ENCODE measurements at places on chromosomes 5 and 9.

DNA sequence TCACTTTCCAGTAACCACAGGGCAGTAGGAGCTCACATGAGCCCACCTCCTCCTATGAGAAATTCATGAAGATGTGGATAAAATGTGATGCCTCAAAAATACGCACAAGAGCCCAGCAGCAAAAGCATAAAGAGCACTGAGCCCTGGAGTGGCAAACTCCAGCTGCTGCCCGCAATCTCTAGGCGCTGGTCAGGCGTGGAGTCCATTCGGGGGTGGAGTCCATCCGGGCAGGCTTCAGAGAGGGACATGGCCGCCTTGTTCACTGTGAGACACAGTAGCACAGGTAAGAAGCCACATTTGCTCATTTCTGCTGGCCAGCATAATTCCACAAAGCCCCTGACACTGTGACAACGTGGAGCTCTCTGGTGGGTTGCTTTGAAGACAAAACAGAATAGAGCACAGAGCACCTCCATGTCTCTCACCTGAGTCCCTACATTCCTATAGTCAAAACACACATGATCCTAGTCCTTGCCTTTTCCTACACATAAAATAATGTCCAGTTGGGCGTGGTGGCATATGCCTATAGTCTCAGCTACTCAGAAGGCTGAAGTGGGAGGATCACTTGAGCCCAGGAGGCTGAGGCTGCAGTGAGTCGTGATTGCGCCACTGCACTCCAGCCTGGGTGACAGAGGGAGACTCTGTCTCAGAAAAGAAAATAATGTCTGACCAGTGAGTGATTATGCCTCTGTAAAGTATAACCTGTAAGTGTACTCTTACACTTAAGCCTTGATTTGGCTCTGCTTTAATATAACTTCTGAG is 365.2 kb downstream of the GADD45G start:
- DNase-seq = no peak

DNA sequence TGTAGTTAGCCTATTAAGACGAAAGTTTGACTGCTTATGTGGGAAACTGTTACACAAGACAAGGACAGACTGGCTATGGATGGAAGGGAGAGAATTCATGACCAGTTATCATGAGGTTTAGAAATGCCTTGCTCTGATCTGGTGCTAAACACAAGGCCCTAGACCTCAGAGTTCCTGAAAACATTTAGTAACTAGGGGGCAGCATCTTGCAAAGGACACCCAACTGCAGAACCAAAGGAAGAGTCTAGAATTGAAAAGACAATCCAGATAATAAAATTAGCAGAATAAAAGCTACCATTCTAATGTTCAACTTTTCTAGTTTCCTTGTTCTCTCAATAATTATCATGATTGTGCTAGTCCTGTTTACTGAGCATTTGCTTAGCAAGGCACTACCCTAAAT is 130.5 kb upstream of the GPR151 start:
- DNase-seq = no peak

GRCh38 chr5:167012123-167013034 is 1279.1 kb upstream of the WWC1 start:
- DNase-seq = no peak

GRCh38 chr5:37938076-37938852 is 98.4 kb upstream of the GDNF start:
- DNase-seq = no peak

DNA sequence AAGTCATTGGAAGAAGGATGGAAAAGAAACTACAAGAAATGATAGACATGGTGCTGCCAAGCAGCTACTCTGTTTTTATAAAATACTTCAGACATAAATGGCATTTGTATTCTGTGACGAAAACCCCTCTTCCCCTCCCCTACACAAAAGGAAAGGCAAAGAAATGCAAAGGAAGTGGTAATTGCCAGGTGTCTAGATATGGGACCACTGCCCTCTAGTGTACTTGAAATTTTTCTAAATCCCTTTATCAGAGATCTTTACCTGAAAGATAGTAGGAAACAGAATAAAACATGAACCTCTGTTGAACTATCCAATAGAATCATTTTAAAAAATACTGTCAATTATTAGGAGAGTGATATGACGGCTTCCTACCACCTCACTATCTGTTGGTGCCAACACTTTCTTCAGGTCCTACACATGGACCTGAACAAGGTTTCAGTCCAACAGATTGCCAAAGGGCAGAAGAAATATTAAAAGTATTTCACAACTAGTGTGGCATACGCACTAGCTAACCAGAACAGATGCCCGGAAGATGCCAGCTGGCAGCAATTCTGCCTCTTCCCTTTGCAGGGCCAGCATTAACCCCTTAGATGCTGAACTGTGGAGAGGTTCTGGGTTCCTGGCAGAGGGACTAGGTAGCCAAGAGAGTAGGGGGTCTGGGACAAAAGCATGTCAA is 104.1 kb downstream of the TSSK1B start:
- no peak for DNase-seq

DNA sequence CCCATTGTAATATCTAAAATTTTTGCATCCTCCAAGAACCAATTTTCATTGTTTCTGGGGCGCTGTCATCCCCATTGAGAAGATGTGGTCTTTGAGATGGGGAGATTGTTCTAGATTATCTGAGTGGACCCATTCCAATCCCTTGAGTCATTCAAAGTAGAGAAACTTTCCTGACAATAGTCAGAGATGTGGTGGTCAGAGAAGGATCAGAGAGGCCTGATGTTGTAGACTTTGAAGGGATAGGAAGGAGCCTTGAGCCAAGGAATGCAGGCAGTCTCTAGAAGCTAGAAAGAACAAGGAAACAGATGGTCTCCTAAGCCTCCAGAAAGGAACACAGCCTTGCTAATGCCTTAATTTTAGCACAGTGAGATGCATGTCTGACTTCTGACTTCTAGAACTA is 80.4 kb downstream of the TEK start:
- no peak for DNase-seq

DNA sequence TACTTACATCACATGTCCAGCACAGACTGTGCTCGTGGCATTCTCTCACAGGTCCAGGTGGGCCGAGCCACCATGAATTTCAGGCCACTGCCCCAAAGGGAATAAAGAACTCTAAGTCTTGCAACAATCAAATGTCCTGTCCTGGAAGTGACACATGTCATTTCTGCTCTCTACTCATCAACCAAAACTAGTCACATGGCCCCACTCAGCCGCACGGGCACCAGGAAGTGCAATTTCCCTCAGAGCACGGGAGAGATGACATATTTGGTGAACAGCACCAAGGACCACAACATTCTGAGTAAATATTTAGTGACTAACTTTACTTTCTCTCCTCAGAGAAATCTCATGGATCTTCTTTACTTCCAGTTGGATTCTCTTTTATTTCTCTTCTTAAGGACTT is 131.1 kb upstream of the TUT7 start:
- peak; percentile 56 for DNase-seq
